ENCODE measurements at places on chromosomes 6 and 20.

DNA sequence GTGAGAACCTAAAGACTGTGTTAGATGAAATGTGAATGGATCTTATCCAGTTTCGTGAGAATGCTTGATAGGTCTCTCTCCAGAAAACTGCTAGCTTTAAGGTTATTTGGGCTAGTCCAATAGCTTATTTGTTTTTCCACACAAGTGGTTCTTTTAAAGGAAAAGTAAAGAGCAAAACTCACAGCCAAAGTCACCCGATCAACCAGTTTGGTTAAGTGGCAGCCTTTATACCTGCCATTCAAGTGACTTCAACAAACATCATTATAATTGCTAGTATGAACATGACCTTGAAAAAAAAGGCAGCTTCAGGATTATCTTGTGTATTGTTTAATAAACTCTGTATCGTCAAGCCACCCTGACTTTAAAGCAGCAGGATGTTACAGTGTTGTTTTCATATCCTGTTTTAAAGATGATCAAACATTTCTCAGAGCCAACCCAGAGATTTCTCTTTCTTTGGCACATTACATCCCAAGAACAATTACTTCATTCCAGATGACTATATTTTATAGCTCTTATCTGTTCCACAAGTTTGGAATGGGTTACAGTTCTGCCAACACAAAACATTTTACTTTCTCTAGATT is 253.4 kb downstream of the EPHA7 start:
- no peak for DNase-seq

DNA sequence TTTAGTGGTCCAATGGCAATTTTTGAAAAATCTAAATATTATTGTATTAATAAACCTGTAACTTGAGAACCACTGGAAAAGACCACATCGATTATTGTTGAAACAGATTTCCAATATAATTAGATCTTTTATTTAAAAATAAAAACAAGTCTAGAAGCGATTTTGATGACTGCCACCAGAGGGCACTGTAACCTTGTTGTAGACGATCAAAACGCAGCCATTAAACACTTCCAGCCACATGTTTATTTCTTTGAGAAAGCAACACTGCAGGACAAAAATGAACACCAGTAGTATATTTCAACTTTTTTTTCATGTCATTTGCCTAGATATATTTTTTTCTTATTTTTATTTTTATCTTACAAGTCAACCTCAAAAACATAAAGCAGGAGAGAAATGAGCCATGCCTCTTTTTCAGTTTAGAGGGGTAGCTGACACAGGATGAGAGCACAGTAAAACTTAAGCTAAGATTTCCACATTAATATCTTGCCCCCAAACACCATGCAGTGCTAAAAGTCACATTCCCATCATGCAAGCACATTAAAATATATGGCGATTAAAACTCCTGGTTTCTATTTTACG is 115.4 kb downstream of the OPRM1 start:
- peak; percentile 41 for DNase-seq

DNA sequence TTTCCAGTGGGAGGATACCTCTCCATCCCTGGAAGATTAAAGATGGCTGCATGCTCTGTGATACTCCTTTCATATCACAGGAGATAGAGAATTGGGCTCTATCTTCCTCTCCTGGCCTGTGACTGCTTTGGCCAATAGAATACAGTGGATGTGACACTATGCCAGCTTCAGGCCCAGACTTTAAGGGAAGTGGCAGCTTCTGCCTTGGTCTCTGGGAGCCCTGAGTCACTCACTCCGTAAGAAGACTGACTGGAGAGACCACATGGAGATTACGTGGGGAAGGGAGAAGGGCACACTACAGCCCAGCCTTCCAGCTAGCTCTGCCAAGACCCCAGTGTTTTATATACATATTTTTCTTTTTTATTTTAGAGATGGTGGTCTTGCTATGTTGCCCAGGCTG is 10.4 kb upstream of the MMP9 start:
- no peak for DNase-seq

DNA sequence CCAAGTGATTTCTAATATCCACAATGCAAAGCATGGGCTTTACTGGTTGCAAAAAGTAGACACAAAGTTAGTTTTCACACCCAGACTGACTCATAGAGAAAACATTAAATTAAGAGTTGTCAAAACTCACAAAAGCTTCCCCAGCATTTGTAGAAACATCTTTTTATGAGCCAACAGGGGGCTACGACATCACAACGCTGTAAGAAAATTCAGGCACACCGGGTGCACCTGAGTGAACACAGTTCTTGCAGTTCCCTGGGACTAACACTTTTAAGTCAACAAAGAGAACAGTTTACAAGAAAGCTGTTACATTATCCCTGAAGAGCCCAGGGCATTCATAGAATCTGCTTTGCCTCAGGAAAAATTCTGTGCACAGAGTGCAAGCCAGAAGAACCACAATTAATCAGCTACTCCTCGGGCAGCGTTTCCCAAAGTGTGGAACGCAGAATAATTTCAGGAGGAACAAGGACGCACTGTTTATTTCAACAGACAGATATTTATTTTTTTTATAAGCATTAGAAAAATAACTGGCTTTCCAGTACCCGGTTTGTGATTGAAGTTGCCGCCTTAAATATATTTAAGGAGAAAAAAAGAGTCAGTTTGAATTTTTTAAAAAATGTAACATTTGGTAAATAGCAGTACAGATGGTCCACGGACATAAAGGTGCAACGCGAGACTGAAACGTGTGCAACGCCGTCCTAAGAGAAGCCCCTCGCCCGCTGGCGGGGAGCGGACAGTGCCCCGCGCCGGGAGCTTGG is 1.2 kb downstream of the NCOA5 start:
- no peak for DNase-seq

- no peak for DNase-seq
Observed at GRCh38 chr20:24829649-24830370, 119.3 kb upstream of the CST7 start.

DNA sequence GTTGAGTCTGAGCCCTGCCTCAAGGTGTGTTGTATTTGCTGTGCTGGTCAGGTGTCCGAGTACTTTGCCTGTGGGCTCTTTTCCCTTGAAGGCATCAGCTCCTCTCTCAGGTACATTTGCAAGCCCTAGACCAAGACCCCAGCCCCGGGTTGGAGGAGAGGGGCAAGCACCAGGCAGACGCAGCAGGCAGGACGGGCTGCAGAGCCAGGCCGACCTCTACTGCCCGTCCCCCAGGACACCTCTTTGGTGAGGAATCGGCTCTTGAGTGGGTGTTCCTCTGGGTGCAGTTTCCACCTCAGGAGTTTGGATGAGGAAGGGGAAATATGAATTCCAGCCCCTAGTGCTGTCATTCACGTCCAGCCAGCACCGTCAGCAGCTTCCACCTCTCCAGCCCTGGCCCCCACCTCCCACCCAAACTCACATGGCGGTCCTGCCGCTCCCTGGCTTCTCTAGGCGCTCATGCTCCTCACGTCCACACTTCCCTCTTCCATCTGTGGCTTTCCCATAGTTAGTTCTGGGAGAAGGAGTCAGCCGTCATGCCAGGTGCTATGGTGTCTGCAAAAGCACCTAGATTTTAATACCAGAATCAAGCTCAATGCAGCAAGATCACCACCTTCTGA is 183.9 kb downstream of the DLL1 start:
- no peak for DNase-seq

- no peak for DNase-seq
Observed at GRCh38 chr6:132314432-132314831, 86.8 kb downstream of the MOXD1 start.

GRCh38 chr6:53659458-53659857 is 6.1 kb downstream of the KLHL31 start:
- DNase-seq, result no peak

DNA sequence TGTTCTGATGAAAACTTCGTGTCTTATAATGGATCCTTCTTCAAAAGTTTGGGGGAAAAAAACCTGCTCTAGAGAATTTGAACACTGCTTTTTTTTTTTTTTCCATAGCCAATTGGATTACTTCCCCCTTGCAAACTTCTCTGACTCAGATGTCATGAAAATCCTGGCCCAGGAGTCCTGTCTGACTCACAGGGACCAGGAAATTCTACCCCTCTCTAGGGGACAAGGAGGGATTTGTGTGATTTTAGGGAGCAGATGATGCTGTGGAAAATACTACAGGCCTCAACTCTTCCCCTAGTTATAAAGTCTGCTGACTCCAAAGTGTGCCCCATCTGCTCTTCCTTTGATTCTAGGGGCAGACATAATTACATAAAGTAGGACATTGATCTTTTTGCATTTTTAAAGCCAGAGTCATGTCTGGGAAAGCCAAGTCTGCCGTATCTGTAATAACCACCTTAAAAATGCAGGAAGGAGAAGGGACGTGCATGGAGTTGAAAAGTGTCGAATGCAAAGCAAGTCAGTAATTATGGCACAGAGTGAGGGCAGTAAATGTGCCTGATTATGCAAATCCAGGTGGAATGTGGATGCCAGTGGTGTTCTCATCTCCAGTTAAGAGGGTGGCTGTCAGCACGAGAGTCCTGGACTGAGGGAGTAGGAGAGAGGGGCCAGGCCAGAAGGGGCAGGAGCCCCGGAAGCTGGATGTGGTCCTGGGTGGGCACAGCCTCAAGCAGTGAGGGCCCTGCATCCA is 144.3 kb upstream of the SULF2 start:
- DNase-seq, result no peak

- DNase-seq, result no peak
Observed at GRCh38 chr6:138289739-138290138, 71.4 kb upstream of the PBOV1 start.

DNA sequence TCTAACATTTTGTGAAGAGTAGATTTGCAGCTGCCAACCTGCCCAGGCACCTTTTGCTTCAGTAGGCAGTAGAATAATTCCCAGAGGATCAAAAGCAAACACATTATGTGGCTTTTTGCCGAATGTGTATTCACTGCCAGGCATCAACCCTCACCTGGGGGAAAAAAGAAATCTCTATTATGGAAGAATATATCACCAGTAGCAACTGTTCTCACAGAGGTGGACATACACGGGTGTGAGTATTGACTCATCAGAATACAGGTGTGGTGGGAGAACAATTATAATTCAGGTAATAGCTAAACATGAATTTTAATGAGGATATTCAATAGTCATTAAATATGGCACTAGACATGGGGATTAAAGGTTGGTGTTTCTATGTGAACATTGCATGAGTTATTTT is 910.7 kb downstream of the TFAP2A start:
- DNase-seq, result no peak

GRCh38 chr6:170289180-170289931 is 1.5 kb downstream of the DLL1 start:
- DNase-seq, result no peak

DNA sequence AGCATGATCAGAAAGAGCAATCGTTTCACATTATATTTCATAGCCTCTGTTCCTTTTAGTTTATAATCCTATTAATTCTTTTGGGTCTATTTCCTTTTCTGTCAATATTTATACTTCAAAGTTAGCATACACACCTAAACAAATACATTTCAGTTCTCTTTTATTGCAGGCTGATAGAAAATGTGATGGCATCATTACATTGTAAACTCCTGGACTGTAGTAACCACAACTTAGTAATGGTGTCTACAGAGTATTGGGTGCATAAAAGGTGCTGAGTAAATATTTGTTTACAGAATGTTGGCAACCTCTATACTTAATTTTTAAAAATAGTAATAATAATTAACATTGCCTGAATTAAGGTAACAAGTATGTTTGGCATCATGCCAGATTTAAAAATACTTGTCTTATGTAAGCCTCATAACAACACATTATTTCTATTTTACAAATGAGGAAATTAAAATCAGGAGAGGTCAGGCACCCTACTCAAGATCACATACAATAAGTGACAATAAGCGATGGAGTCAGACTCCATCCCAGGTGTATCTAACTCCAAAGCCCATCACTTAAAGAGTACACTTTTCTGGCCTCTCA is 195.0 kb downstream of the UBE3D start:
- DNase-seq, result no peak

DNA sequence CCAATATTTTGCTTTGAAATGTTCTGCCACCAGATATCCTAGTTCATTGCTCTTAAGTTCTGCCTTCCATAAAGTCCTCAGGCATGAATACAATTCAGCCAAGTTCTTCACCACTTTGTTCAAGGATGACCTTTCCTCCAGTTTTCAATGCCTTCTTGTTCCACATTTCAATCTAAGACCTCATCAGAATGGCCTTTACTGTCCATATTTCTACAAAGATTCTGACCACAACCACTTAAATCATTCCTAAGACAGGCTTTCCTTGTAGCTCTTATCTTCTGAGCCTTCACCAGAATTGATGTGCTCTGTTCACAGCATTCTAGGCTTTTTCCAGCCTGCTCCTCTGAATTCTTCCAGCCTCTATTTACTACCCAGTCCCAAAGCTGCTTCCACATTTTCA is 319.0 kb downstream of the HACE1 start:
- DNase-seq, result no peak

DNA sequence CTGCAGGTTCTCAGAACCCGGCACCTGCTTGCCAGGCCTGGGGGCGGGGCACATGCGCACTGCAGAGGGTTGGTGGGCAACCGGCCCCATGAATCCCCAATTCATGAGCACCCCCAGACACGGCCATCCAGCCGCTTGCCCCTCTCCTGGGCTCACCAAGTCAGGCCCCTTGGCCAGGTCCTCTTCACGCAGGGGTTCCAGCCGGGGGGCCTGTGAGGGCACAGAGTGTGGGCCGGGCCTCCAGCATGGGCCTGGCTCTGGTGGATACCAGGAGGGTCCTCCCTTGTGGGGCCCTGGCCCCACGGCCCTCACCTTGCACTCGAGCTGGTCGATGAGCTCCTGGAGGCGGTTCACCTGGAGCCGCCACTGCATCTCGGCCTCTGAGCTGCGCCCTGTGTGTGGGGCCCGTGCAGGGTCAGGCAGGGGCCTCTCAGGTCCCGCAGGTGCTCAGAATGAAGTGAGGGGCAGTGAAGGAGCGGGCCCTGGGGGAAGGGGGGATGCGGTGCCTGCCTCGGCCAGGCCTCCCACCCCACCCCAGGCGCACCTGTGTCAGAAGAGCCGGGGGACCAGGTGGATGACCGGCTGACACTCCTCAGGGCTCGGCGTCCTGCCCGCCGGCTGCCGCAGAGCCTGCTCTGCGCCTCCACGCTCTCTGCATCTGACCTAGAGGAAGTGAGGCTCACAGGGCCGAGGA is 2.6 kb upstream of the C20orf144 start:
- DNase-seq, result no peak

All from stimulated activated CD4-positive, alpha-beta T cell treated with anti-CD3 and anti-CD28 coated beads, Interleukin-15, amount 100 ng/mL, for 48 hours (primary cell).